ENCODE measurements at places on chromosomes 11 and 22.

GRCh38 chr11:11281626-11282025 is 71.4 kb downstream of the CSNK2A3 start:
- DNase-seq, result no peak

GRCh38 chr11:95764267-95764898 is 25.2 kb downstream of the FAM76B start:
- no peak for DNase-seq

DNA sequence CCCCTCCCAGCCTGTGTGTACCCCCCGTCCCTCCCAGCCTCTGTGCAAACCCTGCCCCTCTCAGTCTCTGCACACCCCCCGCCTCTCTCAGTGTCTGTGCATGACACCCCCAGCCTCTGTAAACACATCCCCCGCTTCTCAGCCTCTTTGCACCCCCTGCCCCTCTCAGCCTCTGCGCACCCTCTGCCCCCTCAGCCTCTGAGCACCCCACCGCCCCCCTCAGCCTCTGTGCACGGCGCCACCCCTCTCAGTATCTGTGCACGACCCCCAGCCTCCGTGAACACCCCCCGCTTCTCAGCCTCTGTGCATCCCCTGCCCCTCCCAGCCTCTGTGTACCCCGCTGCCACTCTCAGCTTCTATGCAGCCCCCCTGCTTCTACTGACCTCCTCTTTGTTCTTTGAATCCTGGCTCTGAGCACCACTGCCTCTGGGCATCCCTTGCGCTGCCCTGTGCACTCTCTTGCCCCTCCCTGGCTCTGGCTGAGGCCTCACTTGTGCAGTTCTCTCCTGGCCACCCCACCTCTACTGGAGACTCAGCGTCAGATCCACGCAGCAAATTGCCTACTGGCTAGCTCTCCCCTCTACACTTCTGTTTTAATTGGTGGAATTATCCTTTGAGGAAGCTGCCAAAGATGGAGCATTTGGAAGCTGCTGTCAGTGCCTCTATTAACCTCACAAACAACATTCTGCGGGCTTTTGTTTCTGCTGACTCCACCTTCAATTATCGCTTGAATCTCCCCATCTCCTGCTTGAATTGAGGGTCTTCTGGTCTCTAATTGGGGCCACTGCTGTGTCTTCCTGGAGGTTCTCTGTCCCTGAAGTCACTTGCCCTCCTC is 838.6 kb downstream of the TBC1D22A start:
- DNase-seq, result no peak

GRCh38 chr11:68890490-68891231 is 13.0 kb downstream of the MRPL21 start:
- DNase-seq, result no peak

DNA sequence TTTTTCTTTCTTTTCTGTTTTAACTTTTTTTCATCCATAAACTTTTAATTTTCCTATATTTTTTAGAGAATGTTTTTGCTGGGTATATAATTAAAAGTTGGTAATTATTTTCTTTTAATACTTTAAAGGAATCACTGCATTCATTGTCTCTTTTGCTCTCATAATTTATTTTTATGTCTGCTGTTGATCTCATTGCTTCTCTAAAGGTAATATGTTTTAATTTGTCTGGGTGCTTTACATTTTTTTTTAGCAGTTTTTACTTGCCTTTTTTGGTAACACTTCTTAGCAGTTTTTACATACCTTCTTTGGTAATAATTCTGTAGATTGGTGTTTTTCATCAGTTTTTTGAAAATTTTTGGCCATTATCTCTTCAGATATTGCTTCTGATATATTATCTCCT is 89.4 kb upstream of the BMAL1 start:
- no peak for DNase-seq

DNA sequence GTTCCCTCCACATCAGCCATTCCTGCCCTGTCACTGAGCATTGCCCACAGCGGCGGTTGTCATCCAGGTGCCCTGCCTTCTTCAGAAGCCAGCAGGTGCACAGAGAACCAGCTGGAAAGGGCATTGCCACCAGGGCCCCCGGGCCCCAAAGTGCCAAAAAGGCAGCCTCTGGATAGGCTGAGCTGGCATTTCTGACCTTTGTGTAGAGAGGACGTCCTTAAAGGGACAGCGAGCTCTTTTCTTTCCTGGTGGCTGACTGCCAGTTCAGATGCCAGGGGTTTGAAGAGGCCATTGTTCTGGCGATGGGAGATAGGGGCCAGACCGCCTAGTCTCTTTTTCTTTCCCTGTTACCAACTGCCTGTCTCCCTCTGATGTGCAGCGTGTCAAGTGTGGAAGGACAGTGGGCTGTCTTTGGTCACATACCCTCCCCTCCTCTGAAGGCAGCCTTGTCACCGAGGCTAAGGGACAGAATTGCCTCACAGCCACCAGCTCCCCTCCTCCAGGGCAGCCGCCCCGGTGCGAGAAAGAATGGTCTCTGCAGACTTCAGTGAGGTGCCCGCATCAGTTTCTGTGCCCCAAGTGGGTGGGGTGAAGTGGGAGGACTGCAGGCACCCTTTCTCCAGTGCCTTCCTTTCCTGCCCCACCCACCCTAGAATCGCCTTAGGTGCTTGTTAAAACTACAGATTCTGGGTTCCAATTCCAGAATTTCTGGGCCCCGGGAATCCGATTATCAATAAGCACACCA is 109.6 kb downstream of the SCN3B start:
- no peak for DNase-seq

DNA sequence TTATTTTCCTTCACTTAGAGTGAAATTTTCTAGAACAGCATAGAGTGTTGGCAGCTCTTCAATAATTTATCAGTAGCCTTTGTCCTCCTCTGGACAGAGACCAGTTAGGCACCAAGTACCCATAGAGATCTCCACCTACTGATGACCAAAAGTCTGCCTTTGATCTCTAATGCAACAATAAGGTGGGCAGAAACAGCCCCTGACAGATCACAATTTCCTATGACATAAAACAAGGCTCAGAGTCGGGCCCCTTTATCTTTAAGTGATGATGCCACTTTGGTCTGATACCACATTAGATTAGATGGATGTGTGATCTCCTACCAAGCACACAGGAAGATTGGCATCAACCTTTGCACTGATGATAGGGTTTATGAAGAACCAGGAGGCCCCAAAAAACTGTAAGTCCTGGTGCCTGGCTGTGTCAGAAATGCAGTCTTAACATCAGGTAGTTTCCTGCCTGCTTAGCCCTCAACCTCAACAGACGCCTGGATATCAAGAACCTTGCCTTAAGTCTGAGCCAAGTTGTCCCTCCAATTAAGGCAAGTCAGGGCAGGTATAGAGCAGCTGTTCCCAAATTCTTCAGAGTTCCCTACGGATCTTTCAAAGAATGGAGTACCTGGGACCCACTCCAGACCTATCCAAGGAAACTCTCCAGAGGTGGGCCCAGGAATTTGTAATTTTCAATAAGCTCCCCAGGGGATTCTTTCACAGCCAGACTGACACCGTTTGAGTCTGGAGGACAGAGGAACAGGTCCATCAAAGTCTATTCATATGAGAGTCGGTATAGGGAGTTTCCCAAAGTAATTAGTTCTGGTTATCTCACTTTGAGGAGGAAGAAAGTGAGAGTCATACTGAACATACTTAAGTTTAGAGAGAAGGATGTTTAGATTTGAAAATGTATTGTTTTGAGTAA is 30.6 kb upstream of the TMPRSS4 start:
- DNase-seq, result peak; percentile 54

- DNase-seq, result no peak
Measured at GRCh38 chr22:43828998-43829782, 17.1 kb upstream of the EFCAB6 start.

DNA sequence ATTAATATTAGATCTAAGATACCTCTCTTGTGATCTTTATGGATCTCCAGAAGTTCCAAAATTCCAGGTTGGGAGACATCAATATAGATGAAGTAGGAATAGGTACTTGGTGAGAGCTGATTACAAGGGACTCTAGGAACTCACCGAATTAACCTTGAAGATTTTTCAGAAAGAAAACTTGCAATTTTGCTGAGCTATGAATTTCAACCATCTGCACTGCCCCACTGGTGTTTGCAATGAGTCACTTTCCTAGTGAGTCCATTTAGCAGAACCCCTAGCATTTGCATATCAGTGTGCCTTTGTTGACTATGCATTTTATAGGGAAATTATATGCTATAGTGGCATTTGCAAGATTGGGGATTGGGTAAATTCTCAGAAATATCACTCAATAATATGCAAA is 122.0 kb downstream of the CTNND1 start:
- DNase-seq, result no peak

GRCh38 chr11:114259551-114259983 is 36.6 kb upstream of the NNMT start:
- no peak for DNase-seq

GRCh38 chr11:26137651-26138050 is 194.3 kb upstream of the ANO3 start:
- no peak for DNase-seq

- DNase-seq, result peak; percentile 56
Measured at GRCh38 chr22:22787786-22788459, 99.7 kb upstream of the IGLL5 start.

GRCh38 chr11:2377511-2378443 is 667 bp downstream of the CD81 start:
- DNase-seq, result peak; percentile 57

DNA sequence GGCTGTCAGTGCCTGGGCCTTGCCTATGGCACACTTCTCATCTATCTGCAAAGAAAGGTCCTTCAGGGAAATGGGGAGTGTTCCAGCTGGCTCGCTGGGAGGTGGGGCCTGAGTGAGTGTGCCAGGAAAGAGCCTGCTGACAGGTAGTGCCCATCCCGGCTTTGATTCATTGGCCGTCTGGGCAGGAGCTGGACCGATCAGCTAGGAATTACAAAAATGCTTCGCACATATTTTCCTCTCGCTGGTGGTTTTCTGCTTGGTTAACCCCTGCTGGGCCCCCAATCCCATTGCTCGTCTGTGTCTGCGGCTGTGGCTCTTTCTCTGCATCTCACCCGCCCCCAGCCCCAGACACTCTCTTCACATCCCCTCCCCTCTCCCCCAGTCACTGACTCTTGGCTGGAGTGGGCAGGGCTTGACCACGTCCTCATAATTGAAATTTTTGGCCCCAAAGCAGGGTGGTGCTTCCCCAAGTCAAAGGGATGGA is 10.8 kb downstream of the LIF start:
- no peak for DNase-seq

DNA sequence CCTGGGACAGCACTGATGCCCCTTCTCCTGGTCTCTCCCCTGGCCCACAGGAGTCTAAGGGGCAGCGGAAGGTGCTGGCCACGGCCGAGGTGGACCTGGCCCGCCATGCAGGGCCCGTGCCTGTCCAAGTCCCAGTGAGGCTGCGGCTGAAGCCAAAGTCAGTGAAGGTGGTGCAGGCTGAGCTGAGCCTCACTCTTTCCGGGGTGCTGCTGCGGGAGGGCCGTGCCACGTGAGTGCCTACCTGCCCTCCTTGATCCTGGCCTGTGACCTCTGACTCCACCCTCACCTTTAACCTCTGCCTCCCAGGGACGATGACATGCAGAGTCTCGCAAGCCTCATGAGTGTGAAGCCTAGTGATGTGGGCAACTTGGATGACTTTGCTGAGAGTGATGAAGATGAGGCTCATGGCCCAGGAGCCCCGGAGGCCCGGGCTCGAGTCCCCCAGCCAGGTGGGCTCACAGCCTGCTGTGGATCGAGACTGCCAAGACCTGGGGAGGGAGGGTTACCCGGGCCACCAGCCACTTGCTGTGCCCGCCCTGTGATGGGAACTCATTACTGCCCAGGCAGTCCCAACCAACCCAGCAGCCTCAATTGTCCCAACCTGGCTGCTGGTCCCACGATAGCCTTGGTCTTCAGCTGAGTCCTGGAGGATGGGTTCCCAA is 4.3 kb downstream of the EHBP1L1 start:
- no peak for DNase-seq

DNA sequence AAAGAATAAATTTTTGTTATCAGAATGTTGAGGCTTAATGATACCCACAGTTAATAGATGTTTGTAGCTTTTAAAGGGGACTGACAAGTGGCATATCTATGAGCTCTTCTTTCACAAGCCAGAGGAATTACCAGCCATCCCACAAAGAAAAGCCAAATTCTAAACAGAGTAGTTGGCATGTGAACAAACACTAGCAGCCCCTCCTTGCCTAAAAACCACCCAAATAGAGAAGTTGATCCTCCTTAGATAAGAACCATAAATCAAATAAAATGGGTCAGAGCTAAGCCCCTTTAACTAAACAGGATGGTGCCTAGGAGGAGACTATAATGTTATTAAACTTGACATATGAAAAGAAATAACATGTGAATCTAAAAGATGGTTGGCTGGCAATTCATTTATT is 11.4 kb downstream of the LPXN start:
- no peak for DNase-seq

DNA sequence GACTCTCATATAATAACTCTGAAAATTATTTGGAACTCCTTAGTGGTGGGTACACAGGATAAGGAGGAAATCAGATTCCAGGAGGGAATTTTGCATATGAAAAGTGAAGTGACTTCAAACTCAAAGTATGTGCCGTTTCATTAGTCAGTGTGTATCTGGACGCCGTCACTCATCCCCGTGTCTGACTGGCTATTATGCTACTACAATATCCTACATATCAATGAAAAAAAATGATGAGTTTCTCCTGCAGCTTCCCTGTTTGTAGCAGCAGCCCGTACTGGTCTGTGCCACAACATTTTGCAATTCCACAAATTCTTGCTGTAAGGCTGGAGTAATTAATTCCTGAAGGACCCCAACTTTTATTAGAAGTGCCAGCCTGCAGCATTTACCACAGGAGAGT is 16.5 kb downstream of the WT1 start:
- no peak for DNase-seq

- peak; percentile 26 for DNase-seq
Measured at GRCh38 chr11:105000797-105001196, 22.2 kb downstream of the CASP5 start.
